Sciatic nerve (tissue), 2 donors: ENCODE measurements at places on chromosomes 7 and 10.

- DNase-seq, result no peak
Measured at GRCh38 chr7:127862525-127862924, 168.7 kb downstream of the LRRC4 start.

DNA sequence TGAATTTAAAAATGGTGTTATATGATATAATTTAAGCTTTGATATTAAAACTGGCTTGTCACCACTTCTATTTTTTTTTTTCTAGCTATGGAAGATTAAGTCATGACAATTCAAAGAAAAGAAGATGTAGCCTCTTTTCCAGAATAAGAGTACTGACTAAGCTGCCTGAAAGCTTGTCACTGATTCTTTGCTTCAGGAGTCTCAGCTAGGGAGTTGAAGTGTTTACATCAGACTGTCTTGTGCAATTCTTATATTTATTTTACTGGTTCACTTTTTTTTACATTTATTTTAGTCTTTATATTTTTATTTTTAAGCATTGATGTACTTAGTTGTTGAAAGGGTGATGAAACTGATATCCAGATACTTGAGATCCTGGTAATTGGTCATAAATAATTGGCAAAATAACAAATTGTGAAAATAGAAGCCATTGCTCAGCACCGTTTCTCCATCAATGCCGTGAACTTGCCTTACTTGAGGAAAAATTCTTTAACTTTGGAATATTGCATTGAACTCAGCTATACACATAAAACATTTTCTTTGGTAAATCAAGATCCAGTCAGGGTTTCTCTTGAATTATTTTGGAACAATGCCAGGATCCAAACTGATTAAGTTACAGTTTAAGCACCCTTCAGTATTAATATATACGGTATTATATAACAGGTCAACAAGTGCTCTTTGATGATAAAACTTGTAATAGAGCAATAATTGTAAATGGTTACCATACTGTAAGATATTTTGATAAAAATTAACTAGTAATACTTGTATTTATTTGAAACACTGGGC, 156.4 kb downstream of the PHTF2 start:
- DNase-seq, result no peak

GRCh38 chr7:85162721-85163120, 24.1 kb downstream of the SEMA3D start:
- no peak for DNase-seq

GRCh38 chr7:33904681-33905388, 504 bp upstream of the BMPER start:
- DNase-seq, result peak; percentile 73

- DNase-seq, result no peak
Measured at GRCh38 chr10:31942892-31943291, 14.3 kb upstream of the ARHGAP12 start.

GRCh38 chr10:75375838-75376237, 25.7 kb downstream of the ZNF503 start:
- DNase-seq, result no peak

DNA sequence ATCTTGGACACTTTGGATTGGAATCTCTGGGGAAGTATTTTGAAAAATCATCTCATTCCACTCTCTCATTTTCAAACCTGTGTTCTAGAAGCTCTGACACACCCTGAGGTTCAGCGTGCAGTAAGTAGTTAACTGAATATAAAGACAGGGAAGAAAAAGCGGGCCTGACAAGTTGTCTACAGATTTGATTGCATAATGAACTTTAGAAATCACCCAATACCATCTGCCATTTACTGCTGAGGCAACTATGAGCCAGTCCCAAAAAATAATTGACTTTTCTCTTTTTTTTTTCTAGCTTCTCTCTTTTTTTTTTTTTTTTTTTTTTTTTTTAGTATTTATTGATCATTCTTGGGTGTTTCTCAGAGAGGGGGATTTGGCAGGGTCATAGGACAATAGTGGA, 29.5 kb downstream of the CDC123 start:
- DNase-seq, result no peak

GRCh38 chr7:132240262-132240661, 336.0 kb downstream of the PLXNA4 start:
- DNase-seq, result no peak
